ENCODE measurements at places on chromosomes 2 and 18.

DNA sequence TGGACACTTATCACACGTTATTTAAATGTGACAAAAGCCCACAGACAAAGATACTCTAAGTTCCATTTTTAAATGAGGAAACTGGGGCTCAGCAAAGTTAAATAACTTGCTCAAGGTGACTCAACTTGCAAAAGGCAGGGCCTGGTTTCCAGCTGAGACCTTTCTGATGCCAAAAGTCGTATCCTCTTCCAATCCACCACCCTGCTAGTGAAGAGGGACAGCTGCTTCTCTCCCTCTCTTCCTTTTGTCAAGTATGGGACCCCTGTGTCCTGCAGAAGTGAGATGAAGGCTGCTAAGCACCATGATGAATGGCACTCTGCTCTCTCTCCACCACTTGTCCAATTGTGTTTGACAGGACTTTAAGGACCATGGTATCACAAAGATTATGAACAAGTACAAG lies 140.9 kb downstream of the DYM start:
- no peak overlapping the region for H3K27ac ChIP-seq
- no peaks in the 10 kb centered on the region for H3K27me3 ChIP-seq
- DNase-seq, result no peak
- H3K4me1 ChIP-seq, result no peaks in the 10 kb centered on the region
- H3K36me3 ChIP-seq, result peaks cover 9% of the 10 kb centered on the region

- no peaks in the 10 kb centered on the region for H3K27me3 ChIP-seq
- H3K4me3 ChIP-seq, result no peak overlapping the region
- H3K27ac ChIP-seq, result no peak overlapping the region
- no peak for DNase-seq
Observed at GRCh38 chr2:128978212-128978611, 659.5 kb upstream of the HS6ST1 start.

DNA sequence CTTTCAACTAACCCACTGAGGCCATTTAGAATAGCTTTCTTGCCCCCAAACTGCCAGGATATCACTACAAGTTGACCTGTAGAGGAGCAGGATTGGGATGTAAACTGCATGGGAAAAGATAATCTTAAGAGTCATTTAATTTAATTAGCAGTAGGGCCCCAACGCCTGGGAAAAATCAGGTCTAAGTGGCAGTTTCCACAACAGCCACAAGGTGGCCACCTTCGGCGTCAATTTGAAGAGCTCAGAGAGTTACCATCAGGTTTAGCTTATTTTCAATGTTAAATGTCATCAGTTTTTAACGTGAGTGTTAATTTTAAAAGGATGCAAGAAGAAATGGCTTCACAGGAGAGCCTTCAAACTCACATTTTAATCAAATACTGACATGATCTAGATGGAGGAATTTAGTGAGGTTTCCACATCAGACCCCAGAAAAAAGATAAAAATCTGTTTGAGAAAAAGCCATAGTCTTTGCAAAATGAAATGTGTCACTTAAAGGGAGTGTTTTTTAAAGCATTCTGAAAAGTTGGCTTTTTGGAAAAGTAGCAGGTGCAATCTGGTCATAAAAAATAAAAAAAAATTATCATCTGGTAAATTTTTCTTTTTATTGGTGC lies 77.3 kb upstream of the UPP2 start:
- H3K36me3 ChIP-seq, result no peaks in the 10 kb centered on the region
- H3K27ac ChIP-seq, result no peak overlapping the region
- no peak overlapping the region for H3K4me3 ChIP-seq
- peak; percentile 74 for DNase-seq

- no peak overlapping the region for H3K27ac ChIP-seq
- H3K4me3 ChIP-seq, result no peak overlapping the region
- no peaks in the 10 kb centered on the region for H3K27me3 ChIP-seq
- no peak for DNase-seq
- H3K36me3 ChIP-seq, result no peaks in the 10 kb centered on the region
Observed at GRCh38 chr2:5123582-5124196, 568.5 kb upstream of the SOX11 start.

GRCh38 chr2:133498662-133499585 lies 69.3 kb downstream of the NCKAP5 start:
- no peaks in the 10 kb centered on the region for H3K4me1 ChIP-seq
- DNase-seq, result no peak
- no peak overlapping the region for H3K4me3 ChIP-seq

DNA sequence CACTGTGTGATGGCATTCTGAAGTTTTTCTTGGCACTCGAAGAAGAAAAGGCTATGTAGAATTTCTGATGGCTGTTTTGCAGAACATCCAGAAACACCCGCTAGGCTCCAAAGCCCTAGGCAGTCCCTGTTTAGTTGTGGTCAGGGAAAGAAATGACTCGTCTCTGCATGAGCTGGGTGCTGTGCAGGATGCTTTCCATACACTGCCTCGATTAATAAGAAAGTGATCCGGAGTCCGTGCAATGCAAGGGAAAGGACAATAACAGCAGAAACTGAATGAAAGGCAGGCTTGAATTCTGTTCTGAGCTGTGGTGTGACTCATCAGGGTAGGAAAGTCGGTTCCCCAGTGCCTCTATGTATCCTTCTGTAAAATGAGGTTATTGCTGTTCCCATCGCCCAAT lies 18.7 kb downstream of the MAPRE3 start:
- no peak for DNase-seq
- no peaks in the 10 kb centered on the region for H3K27me3 ChIP-seq
- no peak overlapping the region for H3K27ac ChIP-seq
- H3K4me3 ChIP-seq, result no peak overlapping the region
- H3K36me3 ChIP-seq, result no peaks in the 10 kb centered on the region

DNA sequence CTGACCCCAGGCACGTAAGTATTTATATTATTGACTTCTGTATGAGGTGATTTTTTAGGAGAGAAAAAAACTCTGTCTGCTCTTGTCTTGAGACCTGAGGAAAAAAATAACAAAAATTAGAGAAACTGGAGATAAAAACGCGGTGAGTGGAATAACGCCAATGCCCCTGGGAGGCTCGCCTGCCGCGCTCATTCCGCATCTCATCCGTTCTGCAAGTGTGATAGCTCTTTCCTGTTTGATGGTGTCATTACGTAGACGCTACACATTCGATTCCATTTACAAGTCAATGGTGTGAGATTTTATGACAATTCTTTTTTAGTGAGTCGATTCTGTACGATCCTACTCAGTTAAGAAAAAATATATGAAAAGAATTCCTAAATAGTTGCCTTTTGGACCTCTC lies 194.3 kb upstream of the SMIM21 start:
- H3K36me3 ChIP-seq, result no peaks in the 10 kb centered on the region
- no peak overlapping the region for H3K27ac ChIP-seq
- no peak for DNase-seq

GRCh38 chr18:2223449-2223848 lies 347.9 kb downstream of the METTL4 start:
- no peak overlapping the region for H3K4me3 ChIP-seq
- DNase-seq, result no peak
- H3K4me1 ChIP-seq, result no peaks in the 10 kb centered on the region
- H3K27ac ChIP-seq, result no peak overlapping the region
- no peaks in the 10 kb centered on the region for H3K36me3 ChIP-seq
